GM10248 (cell line): ENCODE measurements at places on chromosomes 6 and 20.

- DNase-seq, result no peak
These were observed 7.0 kb upstream of the PRSS35 start for GRCh38 chr6:83505356-83505755.

GRCh38 chr6:143543435-143543834, 31.9 kb upstream of the FUCA2 start:
- no peak for DNase-seq

- no peak for DNase-seq
These were observed 28.6 kb downstream of the SLC23A2 start for GRCh38 chr20:4972506-4973251.

GRCh38 chr6:138563650-138564049, 64.4 kb upstream of the NHSL1 start:
- no peak for DNase-seq

- no peak for DNase-seq
These were observed 198.7 kb downstream of the MOXD1 start for GRCh38 chr6:132202574-132202973.

DNA sequence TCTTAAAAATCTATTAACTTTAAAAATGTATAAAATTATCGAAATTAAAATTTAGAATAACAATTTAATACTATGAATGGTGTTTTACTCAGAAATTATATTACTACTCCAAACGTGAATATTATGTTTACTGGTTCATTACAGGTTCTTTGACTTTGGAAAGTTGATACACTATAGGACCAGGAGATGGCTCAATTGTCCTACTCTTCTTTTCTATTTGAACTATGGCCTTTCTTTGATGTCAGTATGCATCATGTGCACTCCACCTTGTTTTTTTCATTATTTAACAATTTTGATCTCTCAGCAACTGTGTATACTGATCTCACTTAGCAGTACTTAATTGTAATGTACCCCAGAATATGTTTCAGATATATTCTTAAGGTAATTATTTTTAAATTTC, 391.5 kb upstream of the MANEA start:
- DNase-seq, result no peak

GRCh38 chr6:43477235-43478007, at the start of gene TJAP1:
TSS of gene TJAP1 (plus strand) at chr6:43477570. CDS start at chr6:43499002, 21,432 bp downstream.
- DNase-seq, result peak; percentile 96

DNA sequence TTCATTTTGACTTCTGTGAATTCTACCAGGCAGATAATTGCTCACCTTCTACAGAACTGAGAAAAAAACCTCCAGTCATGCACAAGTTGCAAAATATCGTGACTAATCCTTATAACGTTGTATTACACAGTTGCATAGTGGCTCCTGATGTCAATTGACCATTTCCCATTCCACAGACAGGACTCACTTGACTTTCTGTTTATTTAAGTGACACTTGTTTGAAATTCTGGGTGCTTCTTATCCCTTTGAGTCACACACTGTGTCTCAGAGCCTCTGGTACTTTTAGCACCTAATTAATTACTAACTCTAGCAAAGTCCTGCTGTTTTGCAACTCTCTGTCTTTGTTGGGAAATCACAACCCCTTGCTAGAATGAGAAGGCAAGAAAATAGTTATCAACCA, 16.2 kb upstream of the RSPO3 start:
- no peak for DNase-seq

DNA sequence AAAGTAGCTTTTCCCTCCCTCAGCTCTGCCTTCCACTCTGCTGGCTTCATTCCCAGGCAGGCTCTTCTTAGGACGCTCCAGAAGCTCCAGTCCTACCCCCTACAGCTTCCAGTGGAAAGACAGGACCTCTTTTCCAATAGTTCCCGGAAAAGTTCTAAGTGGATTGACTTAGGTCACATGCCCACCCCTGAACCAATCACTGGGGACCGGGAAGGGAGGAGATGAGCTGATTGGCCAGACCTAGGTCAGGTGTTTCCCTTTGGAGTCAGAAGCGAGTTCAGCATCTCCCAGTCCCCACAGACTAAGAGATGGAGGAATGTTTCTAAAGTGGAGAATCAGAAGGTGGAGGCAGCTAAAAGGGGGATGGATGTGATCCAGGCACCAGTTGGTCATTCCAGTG, 62.9 kb upstream of the KCNG1 start:
- DNase-seq, result no peak

- no peak for DNase-seq
These were observed 396.2 kb downstream of the EPM2A start for GRCh38 chr6:145339089-145339488.

DNA sequence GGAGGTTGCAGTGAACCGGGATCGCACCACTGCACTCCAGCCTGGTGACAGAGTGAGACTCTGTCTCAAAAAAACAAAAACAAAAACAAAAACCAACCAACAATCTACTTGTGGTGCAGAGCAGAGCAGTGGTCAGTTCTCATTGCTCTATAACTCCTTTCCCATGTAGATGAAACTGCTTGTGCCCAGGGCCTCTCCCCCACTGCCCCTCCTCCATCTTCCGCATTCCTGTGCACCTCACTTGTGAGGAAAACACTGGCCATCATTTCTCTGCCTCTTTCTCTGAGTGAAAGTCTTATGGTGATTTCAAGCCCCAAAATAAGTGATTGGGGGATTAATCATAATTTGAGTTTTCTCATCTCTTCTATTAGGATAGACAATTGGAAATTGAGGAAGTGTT, 63.9 kb upstream of the GLP1R start:
- no peak for DNase-seq

GRCh38 chr6:80454197-80454596, 347.7 kb downstream of the BCKDHB start:
- DNase-seq, result no peak

DNA sequence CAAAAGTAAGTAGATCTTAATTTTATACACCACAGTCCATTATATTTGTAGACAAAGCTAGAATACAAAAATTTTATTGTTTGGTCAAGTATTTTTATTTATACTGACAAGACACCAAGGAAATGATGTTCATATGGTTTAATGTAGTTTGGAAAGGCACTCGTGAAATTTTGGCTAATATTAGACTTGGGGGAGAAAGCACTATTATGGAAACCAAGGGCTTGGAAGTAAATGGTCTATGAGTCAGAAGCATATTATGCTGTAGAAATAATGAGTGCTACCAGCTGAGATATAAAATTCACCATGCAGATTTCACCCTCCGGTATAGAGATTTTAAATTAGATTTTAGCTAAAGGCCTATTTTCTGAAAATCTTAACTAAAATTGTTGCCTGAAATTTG, 233.6 kb downstream of the KCNQ5 start:
- DNase-seq, result no peak

DNA sequence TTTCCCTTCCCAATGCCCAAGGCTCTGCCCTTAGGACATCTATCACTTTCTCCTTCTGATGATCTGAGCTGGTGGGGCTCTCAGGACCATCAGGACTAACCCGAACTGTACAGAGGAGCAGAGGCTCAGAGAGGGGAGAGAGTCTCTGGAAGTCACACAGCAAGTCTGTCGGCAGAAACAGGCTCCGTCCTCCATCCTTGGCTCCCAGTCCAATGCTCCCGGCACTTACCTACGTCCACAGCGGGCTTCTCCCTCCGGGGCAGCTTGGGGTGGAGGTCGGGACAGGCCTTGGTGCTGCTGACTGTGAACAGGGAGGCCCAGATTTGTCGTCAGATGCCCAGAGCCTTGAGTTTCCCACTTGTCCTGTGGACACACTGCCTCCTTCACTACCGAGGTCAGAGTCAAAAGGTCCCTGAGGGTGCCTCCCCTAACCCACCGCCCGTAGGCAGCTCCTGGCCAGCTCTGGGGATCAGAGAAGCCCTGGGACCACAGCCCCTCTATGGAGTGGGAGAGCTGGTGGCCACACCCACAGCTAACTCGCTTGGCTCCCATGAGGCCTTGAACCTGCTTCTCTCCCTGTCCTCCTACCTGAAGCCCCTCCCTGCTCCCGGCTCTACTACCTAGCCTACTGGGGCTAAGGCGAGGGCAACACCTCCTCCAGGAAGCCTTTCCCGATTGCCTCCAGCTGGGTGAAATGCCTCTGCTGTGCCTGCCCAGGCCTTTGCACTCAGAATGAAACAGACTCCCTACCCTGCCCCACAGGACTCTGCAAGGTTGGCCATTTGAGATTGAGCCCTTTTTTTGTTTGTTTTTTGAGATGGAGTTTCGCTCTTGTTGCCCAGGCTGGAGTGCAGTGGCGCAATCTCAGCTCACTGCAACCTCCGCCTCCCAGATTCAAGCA, 22.6 kb downstream of the VSTM2L start:
- no peak for DNase-seq

GRCh38 chr20:46151936-46152335, 33.8 kb downstream of the CD40 start:
- DNase-seq, result peak; percentile 68

DNA sequence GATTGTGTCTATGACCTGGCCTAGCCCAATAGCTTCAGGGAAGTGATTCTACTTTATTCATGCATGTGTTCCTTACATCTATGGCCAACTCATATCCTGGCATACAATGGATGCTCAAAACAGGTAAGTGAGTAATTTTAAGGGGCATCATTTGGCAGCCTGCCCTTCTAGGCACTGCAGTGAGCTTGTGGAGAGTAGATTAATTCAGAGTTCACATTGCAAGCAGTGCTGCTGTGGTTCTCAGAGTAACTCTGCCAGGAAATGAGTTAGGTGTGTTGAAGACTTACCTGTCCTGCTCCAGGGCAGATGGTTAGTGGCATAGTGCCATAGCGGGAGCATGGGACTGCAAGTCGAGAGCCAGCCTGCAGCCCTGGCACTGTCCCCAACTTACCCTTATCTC, 158.0 kb downstream of the SCP2D1 start:
- no peak for DNase-seq

DNA sequence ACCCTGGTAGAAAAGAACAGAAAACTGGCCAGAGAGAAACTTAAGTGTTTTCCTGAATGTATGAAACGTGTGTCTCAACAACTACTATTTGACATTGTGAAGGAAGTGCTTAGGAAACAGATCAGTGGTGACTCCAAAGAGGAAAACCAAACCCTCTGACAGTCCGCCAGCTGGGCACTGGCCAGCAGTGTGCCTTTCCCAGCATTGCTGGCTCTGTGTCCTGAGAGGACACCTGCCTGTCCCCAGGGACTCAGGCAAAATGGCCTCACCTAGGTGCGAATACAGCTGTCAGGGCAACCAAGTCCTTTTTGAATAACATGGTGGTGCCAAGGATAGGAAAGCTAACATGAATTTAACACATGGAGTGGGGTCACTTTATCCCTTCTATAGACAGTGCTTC, 72.5 kb downstream of the NDUFAF5 start:
- no peak for DNase-seq

DNA sequence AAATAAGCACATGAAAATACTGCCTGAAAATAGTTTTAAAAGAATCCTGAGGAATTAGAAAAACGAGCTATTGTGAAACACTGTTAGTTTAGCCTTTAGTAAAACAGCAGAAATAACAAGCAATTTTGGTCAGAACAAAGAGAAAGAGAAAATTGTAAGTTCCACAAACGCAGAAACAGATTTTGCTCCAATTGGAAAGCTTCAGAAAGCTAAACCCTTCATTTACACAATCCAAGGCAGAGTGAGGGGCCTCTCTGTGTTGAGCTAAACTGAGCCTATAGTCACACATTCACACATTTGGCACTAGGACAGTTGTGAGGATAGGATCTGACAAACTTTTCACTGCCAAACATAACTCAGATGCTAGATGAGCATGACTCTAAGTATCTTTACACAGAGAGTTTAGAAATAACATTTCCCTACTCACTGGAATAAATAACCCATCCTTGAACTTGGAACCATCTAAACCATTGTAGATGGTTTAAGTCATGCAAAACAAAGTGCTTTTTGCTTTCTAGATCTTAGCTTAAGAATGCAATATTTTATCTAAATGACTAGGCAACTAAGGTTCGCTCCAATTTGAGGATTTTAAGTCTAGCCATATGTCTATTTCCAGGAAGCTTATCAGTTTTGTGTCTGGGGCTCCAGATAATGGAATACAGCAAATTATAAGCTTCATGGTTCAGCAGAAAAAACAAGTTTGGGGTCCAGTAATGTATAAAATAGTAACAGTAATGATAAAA, 122.6 kb downstream of the SGK1 start:
- no peak for DNase-seq

DNA sequence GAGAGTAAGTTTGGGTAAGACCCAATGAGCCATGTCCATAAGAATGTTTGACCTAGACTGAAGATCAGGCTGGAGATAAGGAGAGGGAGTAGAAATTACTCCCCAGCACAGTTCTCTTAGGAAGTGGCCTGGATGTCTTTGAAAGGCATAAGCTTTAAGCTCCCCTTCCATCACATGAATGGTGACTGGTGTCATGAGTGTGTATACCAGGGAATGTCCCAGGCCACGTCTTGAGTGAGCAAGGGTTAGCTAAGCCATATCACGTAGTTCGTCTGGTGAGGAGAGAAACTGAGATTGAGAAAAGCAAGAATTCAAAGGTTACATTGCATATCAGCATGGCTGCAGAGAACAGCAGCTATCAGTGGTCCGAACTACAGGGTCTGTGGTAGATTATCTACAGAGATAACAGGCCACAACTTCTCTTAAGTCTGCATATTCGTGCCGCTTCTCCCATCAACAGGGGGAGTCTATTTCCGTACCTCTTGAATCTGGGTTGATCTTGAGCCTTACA, 60.1 kb upstream of the BMP2 start:
- no peak for DNase-seq

- no peak for DNase-seq
These were observed 398.4 kb upstream of the ID4 start for GRCh38 chr6:19438566-19439353.

- DNase-seq, result peak; percentile 24
These were observed 35.6 kb downstream of the ADGRF4 start for GRCh38 chr6:47733879-47734558.

DNA sequence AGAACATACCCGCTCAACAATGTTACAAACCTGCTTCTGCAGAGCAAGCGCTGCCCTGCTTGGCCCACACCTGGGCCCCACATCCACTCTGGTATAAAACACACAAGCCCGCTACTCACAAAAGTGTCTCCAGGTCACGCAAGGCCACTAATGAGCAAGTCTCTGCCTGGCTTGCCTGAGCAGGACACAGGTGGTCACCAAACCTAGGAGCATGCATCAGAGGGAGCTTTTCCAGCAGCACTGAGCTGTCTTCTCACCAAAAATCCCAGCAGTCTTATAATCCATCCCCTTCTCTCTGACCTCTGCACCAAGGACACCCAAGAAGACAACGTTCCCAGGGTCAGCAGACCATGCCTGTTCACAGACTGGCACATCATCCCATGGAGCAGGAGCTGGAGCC, 100.8 kb downstream of the DLL1 start:
- no peak for DNase-seq

DNA sequence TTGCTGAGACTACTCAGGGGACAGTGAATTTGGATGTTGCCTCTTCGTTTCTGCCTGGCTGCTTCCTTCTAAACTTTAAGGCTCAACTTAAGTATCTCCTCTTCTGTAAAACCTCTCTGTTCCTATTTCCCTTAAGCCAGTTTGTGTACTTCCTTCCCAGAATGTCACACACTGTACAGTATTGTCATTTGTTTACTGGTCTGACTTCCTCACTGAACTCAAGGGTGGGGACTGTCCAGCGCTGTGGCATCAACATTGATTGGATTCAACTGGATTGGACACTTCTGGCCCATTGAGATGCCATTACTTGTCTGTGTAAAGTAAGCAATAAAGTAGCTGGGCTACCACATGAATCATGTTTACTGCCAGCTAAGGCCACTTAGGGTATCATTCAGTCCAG, 69.7 kb downstream of the ANKS1A start:
- no peak for DNase-seq
